ENCODE measurements at places on chromosomes 1 and 21.
A peak's percentile ranks its signal among the peaks of the same experiment; 100 is the strongest.

DNA sequence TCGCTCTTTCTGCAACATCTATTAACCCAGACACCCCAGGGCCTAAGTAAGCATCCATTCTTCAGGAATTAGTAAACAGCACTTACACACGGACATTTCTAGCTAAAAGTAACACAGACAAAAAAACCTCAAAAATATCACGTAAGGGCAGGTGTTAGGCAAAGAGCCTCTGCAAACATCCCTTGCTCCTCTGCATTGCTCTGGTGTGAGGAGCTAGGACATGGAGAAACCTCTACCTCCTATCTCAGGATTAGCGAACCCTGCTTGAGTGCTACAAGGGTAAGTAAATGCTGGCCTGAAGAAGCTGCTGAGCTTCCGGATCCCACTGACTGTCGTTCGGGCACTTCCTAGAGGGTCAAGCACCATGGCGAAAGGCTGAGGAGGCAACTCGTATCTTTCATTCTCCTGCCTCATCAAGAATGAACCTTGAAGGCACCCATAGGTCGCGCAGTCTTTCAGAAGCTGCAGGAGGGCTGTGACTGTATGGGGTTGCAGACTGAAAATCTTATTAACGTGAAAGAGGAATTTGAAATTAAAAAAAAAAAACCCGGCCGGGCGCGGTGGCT is 2.1 kb downstream of the PTGER3 start:
- DNase-seq = no peak

- DNase-seq = no peak
Measured at GRCh38 chr1:27548858-27549719, 54.9 kb downstream of the AHDC1 start.

- no peak for DNase-seq
Measured at GRCh38 chr1:66542811-66543767, 9.1 kb downstream of the SGIP1 start.

GRCh38 chr1:113787663-113788062 is 24.6 kb downstream of the RSBN1 start:
- DNase-seq = no peak

DNA sequence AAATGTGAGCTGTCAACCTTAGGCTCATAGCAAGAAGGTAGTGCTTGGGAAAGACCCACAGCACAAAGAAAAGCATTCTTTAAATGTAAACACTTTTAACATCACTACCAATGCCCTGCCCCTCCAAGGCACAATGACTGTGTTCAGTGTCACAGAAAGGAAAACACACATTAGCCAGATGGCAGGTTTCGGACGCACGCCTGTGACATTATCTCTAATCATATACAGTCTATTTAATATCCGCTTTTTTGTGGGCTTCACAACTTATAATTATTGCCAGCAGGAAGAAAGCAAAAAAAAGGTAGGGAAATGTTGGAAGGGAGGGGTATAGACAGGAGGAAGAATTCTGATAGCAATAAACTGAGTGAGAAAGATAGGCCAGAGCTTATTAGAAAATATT is 112.4 kb upstream of the BEND5 start:
- no peak for DNase-seq

GRCh38 chr1:63828322-63829044 is 54.7 kb downstream of the ROR1 start:
- DNase-seq = no peak

GRCh38 chr1:22442212-22442894 is 9.3 kb upstream of the ZBTB40 start:
- DNase-seq = no peak

- no peak for DNase-seq
Measured at GRCh38 chr21:32719085-32719484, 8.7 kb downstream of the SYNJ1 start.

DNA sequence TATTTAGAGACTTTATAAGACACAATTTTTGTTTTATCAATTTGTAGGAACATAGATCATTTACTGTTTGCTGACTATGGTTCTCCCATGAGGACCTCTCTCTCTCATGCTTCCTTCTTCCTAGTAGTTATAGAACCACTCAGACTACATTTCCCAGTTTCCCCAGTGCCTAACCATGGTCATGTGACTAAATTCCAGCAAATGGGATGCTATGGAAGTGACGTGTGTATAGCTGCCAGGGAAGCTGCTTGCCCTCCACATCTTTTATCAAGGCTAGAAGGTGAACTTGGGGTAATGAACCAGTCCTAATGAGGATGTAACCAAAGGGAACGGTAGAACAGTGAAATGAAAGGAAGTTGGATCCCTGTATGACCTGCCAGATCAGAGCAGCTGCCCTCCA is 184.0 kb downstream of the MIS18A start:
- no peak for DNase-seq

DNA sequence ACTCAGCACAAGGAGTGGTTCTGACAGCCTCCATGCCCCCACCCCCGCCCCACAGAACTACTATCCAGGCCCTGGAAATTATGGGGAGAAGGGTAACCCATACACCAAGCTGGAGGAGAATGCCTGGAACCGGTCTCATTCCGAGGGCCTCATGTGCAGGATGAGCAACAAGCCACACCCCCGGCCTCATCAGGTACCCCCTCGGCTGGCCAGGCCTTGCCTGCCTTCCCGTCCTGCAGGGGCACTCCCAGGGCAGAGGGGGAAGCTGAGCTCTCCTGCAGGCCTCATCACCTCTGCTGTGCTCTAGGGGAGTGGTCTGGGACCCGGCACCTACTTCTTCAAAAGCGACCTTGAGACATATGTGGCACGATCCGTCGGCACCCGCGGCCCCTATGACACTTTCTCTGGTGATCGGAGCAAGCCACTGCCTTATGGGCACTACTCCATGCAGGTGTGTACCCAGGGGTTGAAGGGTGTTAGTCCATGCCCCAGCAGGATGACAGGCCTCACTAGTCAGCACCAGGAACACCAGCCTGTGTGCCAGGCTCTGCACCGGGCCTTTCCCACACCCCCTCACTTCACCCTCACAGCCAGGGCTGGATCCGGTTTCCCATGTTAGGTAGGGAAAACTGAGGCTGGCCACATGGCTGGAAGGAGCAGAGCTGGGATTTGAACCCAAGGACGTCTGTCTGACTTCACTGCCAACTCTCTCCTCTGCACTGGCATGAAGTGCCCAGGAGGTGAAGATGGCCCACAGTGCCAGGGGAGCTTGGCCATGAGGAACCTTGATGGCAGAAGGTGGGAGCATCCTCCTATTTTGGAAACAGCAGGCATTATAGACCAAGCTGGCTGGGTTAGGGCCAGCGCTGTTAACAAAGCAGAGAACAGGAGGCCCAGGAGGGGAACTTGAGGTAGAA is 10.9 kb upstream of the TTC22 start:
- DNase-seq = no peak

- no peak for DNase-seq
Measured at GRCh38 chr1:53956308-53957168, 10.4 kb downstream of the LRRC42 start.

GRCh38 chr1:245356891-245357585 is 202.3 kb downstream of the KIF26B start:
- no peak for DNase-seq

- no peak for DNase-seq
Measured at GRCh38 chr1:3158347-3158746, 89.3 kb downstream of the PRDM16 start.

GRCh38 chr1:113456967-113457366 is 66.7 kb downstream of the MAGI3 start:
- DNase-seq = no peak

- no peak for DNase-seq
Measured at GRCh38 chr1:17773591-17774326, 18.6 kb downstream of the ACTL8 start.

DNA sequence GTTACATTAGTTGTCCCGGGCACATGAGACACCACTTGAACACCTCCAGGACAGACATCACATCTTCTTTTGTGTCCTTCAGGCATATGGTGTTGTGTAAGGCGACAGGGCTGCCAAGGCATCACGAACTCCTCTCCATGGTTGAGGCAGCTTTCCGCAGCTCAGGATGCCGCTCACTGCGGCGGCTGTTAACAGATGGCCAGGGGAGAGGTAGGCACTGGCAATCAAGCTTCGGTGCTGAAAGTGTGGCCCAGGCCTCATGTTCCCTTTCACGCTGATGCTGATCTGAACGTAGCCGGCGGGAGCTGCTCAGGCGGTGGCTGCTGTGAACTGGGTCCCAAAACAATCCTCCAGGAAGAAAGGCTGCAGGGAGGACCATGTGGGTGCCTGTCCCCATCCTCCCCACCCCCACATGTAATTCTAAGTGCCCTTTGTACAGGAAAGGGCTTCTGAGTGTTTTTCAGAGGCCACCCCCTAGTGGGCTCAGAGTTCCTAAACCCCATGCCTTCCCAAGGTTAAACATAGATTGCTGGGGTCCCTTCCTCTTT is 287.1 kb upstream of the AJAP1 start:
- DNase-seq = no peak

- DNase-seq = peak; percentile 48
Measured at GRCh38 chr1:160204526-160205241, 500 bp upstream of the PEA15 start.

DNA sequence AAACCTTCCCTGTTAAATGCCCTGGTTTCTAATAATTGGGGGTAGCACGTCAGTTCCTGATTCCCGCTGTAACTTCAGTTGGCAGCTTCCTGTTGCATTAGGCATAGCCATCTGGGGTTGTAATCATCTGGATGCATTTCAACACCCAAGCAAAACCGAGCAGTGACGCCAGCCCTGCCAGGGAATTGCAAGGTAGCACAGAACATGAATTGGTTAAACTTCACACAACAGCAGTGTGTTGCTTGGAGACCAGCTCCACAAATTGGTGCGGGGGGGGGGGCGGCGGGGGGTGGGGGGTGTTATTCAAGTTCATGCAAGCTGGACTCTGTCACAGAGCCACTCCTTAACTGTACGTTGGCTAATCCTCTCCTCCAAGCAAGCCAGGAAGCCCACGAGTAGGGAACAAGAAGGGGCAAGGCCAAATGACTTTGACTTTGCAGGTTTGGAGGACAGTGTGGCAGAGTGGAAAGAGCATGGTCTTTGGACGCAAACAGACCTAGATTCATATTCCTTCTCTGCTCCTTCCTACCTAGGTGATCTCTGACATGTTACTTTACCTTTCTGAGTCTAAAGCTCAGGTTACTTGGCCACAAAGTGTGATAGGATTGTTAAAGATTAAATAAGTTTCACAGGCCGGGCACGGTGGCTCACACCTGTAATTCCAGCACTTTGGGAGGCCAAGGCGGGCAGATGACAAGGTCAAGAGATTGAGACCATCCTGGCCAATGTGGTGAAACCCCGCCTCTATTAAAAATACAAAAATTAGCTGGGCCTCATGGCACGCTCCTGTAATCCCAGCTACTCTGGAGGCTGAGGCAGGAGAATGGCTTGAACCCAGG is 4.7 kb downstream of the LAX1 start:
- no peak for DNase-seq

GRCh38 chr1:56375326-56375804 is 204.0 kb downstream of the PLPP3 start:
- no peak for DNase-seq

- DNase-seq = no peak
Measured at GRCh38 chr1:179813626-179814545, 63.7 kb downstream of the TOR1AIP2 start.

DNA sequence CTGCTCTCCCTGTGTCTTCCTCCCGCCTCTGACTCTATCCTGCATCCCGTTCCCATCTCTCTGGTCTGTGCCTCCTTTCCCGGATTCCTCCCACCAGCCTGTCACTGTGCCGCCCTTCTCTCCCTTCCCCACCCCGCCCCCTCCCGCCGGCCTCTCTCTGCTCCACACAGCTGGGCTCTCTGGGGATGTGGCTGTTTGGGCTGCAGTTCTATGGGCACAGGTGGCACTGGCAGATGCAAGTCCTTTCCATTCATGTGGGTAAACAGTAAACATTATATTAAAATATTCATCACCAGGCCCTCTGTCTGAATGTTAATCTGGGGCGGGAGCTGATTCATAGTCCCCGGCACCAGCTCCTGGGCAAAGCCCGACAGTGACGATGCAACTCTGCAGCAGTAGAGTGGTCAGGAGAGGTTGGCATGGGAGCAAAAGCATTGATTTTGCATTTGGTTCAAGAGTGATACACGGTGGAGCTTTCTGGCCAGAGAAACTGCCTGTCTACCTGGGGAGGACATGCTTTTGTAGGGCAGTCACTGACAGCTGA is 249.3 kb downstream of the TNR start:
- DNase-seq = no peak

GRCh38 chr21:17688912-17689874 is 76.5 kb upstream of the BTG3 start:
- no peak for DNase-seq

DNA sequence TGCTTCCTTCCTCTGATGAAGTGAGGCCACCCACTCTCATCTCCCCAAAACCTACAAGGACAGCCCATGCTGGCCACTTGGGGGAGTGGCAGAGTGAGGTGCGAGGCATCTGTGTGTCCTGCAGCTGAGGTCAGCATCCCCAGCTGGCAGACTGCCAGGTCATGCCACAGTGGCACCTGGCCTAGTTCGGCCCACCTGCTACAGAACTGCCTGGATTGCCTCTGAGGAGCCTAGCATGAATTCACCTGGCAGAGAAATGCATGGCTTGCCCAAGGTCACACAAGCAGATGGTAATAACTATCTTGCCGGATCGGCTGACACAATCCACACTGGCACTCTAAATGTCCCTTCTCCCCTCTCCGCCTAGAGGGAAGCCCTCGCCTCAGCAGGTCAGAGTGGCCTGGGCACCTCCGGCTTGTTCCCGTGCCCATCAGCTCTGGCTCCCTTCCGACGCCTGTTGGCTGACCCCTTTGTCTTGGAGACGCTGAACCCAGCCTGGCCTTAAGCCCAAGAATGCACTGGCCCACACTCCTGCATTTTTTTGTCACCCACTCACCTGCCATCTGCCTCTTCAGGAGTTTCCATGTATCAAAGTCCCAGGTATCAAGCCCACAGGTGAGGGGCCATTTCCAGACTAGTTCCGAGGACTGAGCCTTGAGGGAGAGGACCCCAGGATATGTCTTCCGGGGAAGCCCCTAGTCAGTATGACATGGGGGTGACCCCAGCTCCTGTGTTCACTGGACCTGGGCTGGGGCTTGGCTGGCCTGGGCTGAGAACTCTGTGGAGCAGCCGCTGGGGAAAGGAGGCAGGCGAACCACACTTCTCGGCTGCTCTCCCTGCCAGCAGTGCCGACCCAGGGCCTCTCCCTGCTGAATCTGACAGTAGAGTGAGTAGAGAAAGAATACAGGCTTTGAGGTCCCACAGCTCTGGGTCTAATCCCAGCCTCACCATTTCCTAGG is 21.7 kb downstream of the ECE1 start:
- DNase-seq = no peak

DNA sequence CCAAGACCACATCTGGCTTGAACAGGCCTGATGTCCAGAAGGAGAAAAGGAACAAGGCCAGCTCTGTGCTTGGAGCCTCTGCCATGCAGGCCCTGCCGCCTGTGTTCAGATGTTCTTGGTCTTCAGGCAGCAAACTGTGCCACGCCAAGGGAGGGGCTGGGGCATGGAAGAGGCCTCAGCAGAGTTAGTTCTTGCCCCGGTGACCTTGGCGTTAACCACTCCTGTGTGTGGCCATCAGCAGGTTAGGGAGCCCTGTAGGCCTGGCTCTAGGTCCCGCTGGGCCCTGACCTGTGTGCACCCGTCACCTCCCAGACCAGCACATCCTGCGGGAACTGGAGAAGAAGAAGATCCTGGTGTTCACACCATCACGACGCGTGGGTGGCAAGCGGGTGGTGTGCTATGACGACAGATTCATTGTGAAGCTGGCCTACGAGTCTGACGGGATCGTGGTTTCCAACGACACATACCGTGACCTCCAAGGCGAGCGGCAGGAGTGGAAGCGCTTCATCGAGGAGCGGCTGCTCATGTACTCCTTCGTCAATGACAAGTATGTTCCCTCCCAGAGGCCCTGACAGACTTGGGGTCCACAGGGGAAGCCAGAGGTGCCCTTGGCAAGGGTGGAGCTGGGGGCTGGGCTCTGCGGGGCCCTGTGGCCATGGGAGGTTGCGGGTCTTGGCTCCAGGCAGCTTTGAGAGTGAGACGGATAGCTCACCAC is 7.1 kb downstream of the ZC3H12A start:
- DNase-seq = no peak

- DNase-seq = no peak
Measured at GRCh38 chr1:247274605-247275256, 18.9 kb downstream of the VN1R5 start.
